ENCODE measurements at places on chromosomes 2 and 18.

GRCh38 chr18:2641638-2642037, 13.9 kb upstream of the SMCHD1 start:
- H3K4me3 ChIP-seq = peak overlapping the region; percentile 10
- peak overlapping the region; percentile 18 for H3K27ac ChIP-seq
- no peaks in the 10 kb centered on the region for H3K36me3 ChIP-seq
- no peak for DNase-seq
- no peaks in the 10 kb centered on the region for H3K4me1 ChIP-seq

GRCh38 chr2:67516899-67517530, 119.9 kb downstream of the ETAA1 start:
- no peak for DNase-seq
- H3K4me1 ChIP-seq = no peaks in the 10 kb centered on the region
- H3K27ac ChIP-seq = no peak overlapping the region

- H3K4me3 ChIP-seq = no peak overlapping the region
- H3K4me1 ChIP-seq = peaks cover 73% of the 10 kb centered on the region
- H3K27ac ChIP-seq = peak overlapping the region; percentile 95
Measured at GRCh38 chr2:33213244-33213643, 263.2 kb upstream of the RASGRP3 start.

- no peak for DNase-seq
- H3K36me3 ChIP-seq = no peaks in the 10 kb centered on the region
- H3K27me3 ChIP-seq = no peaks in the 10 kb centered on the region
- no peak overlapping the region for H3K27ac ChIP-seq
Measured at GRCh38 chr2:208407667-208408066, 1.1 kb downstream of the PTH2R start.

GRCh38 chr18:55376387-55376786, 211.6 kb downstream of the TCF4 start:
- no peaks in the 10 kb centered on the region for H3K36me3 ChIP-seq
- DNase-seq = no peak
- H3K27ac ChIP-seq = no peak overlapping the region
- H3K27me3 ChIP-seq = no peaks in the 10 kb centered on the region
- no peak overlapping the region for H3K4me3 ChIP-seq

DNA sequence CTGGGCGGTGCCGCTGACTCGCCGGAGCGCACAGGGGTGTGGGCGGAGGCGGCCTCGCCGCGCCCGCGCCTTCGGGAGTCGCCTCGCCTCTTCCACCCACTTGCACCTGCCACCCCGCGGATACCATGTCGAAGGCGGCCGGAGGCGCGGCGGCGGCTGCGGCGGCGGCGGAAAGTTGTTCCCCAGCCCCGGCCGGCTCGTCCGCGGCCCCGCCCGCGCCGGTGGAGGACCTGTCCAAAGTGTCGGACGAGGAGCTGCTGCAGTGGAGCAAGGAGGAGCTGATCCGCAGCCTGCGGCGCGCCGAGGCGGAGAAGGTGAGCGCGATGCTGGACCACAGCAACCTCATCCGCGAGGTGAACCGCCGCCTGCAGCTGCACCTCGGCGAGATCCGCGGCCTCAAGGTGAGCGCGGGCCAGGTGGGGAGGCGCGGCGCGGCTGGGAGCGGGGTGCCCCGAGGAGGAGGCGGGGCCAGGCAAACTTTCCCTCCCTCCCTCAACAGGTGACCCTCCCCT, 766 bp downstream of the CCDC85A start:
- DNase-seq = no peak
- peak overlapping the region; percentile 66 for H3K4me3 ChIP-seq
- H3K27me3 ChIP-seq = no peaks in the 10 kb centered on the region
- H3K36me3 ChIP-seq = no peaks in the 10 kb centered on the region
- peaks cover 4% of the 10 kb centered on the region for H3K4me1 ChIP-seq

DNA sequence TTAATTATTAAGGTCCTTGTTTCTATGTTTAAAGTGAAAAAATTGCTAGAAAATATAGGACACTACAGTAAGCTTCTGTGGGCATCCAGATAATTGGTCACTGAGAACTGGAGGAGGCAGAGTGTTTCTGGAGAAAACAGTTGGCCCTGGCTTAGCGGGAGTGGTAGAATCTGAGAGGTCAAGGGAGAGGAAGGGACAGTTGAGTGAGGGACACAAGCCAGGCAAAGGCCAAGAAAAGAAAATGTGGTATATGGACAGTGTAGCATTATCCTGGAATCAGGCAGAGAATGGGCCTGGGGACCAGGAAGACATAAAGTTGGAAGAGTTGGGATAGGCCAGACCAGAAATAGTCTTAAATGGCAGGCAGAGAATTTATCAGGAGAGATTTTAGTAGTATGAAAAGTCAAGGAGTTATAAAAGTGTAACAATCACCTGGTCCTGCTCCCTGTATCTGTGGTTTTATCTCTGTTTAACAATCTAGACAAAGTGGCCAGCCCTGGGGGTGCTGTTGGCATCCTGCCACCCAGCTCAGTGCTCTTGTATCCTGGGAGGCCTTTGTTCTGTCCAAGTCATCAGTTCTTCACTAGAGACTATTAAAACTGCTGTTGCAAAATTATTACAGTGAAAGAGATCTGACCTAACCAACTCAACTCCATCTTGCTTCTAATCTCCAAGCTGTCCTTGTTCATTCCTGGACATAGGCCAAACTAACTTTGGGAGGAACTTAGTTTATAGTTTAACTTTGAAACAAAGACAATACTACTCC, 15.4 kb upstream of the MSGN1 start:
- no peak overlapping the region for H3K4me3 ChIP-seq
- H3K4me1 ChIP-seq = no peaks in the 10 kb centered on the region
- H3K36me3 ChIP-seq = no peaks in the 10 kb centered on the region
- no peaks in the 10 kb centered on the region for H3K27me3 ChIP-seq

GRCh38 chr2:69032336-69032735, 19.4 kb downstream of the ANTXR1 start:
- no peak for DNase-seq
- H3K4me1 ChIP-seq = peaks cover 28% of the 10 kb centered on the region
- no peak overlapping the region for H3K4me3 ChIP-seq
- no peaks in the 10 kb centered on the region for H3K36me3 ChIP-seq

DNA sequence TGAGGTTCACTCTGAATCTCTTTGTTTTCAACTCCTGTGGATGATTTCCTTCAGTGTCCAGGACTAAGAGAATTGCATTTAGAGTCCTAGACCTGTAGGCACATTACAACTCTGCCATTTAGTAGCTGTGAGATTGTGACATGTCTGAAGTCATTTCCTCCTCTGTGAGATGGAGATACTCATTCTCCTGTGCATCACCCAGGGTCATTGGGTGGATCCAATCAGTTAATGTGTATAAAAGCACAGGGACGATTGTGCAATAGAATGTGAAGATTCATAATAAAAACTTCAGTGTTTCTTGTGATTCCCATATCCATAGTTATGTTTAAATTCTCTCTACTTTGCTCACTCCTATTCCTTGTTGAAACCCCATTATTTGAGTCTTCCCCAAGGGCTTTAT, 113.6 kb downstream of the DIS3L2 start:
- no peak overlapping the region for H3K4me3 ChIP-seq
- no peaks in the 10 kb centered on the region for H3K27me3 ChIP-seq
- H3K4me1 ChIP-seq = no peaks in the 10 kb centered on the region
- no peak overlapping the region for H3K27ac ChIP-seq
- no peaks in the 10 kb centered on the region for H3K36me3 ChIP-seq
